ENCODE measurements at places on chromosomes 4 and X.

- H3K36me3 ChIP-seq: no peaks in the 10 kb centered on the region
- peak overlapping the region; percentile 49 for H3K4me3 ChIP-seq
Measured at GRCh38 chr4:147682755-147683154, 1.2 kb downstream of the PRMT9 start.

GRCh38 chr4:179625406-179625805 lies 2183.2 kb upstream of the AGA start:
- H3K4me3 ChIP-seq: no peak overlapping the region
- no peak for DNase-seq
- H3K27ac ChIP-seq: peak overlapping the region; percentile 74
- H3K36me3 ChIP-seq: no peaks in the 10 kb centered on the region
- peaks cover 17% of the 10 kb centered on the region for H3K4me1 ChIP-seq

DNA sequence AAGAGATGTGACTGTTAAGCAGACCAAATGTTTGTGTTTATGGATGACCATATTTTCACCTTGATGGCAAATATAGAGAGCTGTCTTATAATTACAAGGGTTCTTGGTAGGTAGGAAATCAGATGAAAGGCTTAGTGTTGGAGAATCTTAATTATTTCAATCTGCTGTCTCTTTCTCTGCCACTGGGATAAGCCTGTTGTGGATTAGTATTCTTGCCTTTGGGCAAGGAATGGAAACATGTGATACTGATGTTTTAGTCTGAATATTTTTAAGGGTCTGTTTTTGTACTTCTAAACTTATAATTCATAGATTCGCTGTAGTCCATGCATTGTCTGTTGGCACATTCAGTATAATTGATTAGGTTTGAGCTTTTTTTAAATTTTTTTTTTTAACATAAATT lies 23.7 kb upstream of the NUDT6 start:
- H3K36me3 ChIP-seq: peaks cover 39% of the 10 kb centered on the region
- H3K4me3 ChIP-seq: no peak overlapping the region
- no peak for DNase-seq
- no peaks in the 10 kb centered on the region for H3K4me1 ChIP-seq
- H3K27me3 ChIP-seq: no peaks in the 10 kb centered on the region

DNA sequence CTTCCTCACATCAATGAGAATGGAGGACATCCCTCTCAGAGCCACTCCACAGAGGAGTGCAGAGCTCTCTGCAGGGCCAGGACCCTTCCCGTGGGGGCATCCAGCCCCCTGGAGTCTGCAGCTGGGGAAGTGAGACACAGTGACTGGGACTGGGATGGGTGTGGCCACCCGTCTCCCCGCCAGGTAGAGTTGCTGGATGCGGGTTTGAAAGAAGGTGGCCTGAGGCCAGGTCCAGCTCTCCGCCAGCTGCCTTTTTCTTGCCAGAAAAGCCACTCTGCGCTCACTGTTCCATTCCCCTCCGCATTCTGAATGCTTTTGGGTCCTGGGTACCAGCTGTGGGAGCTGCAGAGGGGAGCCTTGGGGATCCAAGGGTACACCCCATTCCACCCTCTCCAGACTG lies 82.6 kb downstream of the ABLIM2 start:
- no peak overlapping the region for H3K27ac ChIP-seq
- DNase-seq: peak; percentile 41
- no peaks in the 10 kb centered on the region for H3K4me1 ChIP-seq
- peaks cover 27% of the 10 kb centered on the region for H3K27me3 ChIP-seq

DNA sequence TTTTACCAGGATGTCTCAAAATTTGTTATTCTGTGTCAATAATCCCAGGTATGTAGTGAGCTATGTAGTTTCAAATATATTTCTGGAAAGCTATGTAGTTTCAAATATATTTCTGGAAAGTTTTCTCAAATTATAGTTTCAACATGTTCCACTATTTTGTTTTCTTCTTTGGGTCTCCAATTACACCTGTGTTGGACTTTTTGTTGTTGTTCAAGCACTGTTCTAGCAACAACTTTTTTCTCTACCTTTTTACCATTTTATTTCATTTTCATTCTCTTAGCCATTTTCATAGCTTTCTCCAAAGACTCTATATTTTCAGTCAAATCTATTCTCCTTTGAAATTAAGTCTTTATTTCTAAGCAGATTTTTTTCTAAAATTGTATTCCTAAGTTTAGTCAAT lies 88.4 kb downstream of the LCORL start:
- no peak for DNase-seq
- H3K36me3 ChIP-seq: no peaks in the 10 kb centered on the region
- no peaks in the 10 kb centered on the region for H3K27me3 ChIP-seq
- no peak overlapping the region for H3K27ac ChIP-seq
- peaks cover 8% of the 10 kb centered on the region for H3K4me1 ChIP-seq
- H3K4me3 ChIP-seq: no peak overlapping the region

- no peak for DNase-seq
- no peak overlapping the region for H3K27ac ChIP-seq
- no peak overlapping the region for H3K4me3 ChIP-seq
- H3K27me3 ChIP-seq: no peaks in the 10 kb centered on the region
- H3K36me3 ChIP-seq: no peaks in the 10 kb centered on the region
- H3K4me1 ChIP-seq: peaks cover 17% of the 10 kb centered on the region
Measured at GRCh38 chr4:17024425-17024824, 126.0 kb upstream of the LDB2 start.

GRCh38 chrX:68462653-68463052 lies 29.4 kb upstream of the OPHN1 start:
- H3K27me3 ChIP-seq: no peaks in the 10 kb centered on the region
- H3K36me3 ChIP-seq: no peaks in the 10 kb centered on the region
- H3K4me3 ChIP-seq: no peak overlapping the region
- DNase-seq: no peak
- H3K27ac ChIP-seq: no peak overlapping the region

DNA sequence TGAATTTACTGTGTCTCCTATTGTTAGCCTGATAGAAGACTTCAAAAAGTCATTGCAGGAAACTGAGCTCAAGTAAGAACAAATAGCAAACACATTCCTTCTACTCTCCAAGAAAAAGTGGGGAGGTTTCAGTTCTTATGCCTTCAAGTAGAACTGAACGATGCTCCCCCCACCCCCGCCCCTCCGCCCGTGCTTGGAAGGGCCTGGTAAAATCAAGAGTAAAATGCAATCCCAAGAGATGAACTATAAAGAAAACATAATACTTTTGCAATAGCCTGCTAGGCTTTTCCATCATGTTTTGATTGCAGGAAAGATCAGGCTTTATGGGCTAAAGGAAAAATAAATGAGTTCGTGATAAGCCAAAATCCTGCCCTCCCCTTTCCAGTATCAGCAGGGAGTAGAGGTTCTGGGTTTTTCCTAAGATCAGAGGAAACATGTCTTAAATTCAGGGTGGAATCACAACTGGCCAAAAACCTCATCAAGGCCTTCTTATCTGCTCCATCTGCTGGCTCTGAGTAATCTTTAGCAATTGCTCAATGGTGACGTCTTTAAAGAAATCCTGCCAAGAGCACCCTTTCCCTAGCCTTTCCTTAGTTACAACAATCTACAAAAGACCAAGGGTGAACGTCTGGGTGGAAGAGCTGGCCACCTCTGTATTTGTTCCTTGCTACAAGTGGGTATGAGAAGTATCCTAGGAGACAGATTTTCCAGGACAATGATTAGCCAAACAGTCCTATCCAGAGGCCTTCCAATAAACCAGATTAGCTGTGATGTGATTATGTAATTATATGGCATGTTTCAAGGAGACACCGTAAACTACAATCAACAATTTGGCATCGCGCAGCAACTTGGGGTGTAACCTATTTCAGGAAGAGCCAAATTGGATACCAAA lies 66.3 kb upstream of the FAM9C start:
- no peak overlapping the region for H3K4me3 ChIP-seq
- DNase-seq: no peak
- no peaks in the 10 kb centered on the region for H3K36me3 ChIP-seq
- H3K27ac ChIP-seq: peak overlapping the region; percentile 44
- no peaks in the 10 kb centered on the region for H3K27me3 ChIP-seq
- peaks cover 11% of the 10 kb centered on the region for H3K4me1 ChIP-seq

- H3K27ac ChIP-seq: no peak overlapping the region
- H3K36me3 ChIP-seq: no peaks in the 10 kb centered on the region
- H3K4me1 ChIP-seq: no peaks in the 10 kb centered on the region
- no peak for DNase-seq
Measured at GRCh38 chrX:32530802-32531403, 680.4 kb downstream of the DMD start.

GRCh38 chrX:13131396-13132137 lies 87.1 kb upstream of the FAM9C start:
- H3K27ac ChIP-seq: no peak overlapping the region
- no peaks in the 10 kb centered on the region for H3K4me1 ChIP-seq
- H3K27me3 ChIP-seq: no peaks in the 10 kb centered on the region
- DNase-seq: no peak
- H3K36me3 ChIP-seq: no peaks in the 10 kb centered on the region
- H3K4me3 ChIP-seq: no peak overlapping the region

DNA sequence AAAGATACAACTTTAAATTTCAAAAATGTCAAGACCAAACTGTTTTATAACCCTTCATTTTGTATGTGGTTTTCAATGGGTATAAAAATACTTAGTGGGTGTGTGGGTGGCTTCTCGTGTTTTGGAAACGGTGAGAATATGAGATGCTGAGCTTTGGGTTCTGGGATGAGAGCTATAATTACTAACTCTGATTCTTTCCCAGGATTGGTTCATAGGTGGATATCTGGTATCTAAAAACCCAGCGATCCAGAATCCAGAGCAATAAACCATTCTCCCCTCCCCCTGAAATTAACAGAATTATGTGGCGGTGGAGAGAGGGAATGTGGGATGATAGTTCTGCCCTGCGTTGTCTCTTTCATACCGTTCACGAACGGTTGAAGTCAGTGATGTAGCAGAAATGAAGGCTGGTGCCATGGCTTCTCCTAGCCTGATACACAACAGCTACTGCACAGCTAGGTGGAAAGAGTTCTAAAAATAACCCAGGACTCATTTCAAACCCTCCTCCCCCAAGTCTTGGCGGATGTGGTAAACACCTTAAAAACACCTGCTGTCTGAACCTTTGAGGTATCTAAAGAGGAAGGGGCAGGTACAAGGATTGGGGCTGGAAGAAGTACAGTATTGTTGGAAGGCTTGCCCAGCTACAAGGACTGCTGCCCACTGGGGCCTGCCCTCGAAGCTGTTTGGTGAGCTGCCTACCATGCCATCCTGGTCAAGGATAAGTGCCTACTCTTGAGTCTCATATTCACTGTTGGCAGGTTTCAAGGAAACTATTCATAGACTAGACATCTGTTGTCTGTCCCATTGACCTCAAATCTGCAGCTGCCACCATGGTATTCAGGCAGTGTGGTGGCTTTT lies 44.5 kb downstream of the SEPTIN11 start:
- H3K4me3 ChIP-seq: no peak overlapping the region
- H3K4me1 ChIP-seq: no peaks in the 10 kb centered on the region
- no peaks in the 10 kb centered on the region for H3K27me3 ChIP-seq
- H3K36me3 ChIP-seq: peaks cover 6% of the 10 kb centered on the region
- DNase-seq: no peak

- H3K4me3 ChIP-seq: no peak overlapping the region
- no peaks in the 10 kb centered on the region for H3K27me3 ChIP-seq
- H3K4me1 ChIP-seq: peaks cover 7% of the 10 kb centered on the region
- H3K36me3 ChIP-seq: no peaks in the 10 kb centered on the region
Measured at GRCh38 chrX:134526399-134526798, 66.4 kb downstream of the HPRT1 start.

DNA sequence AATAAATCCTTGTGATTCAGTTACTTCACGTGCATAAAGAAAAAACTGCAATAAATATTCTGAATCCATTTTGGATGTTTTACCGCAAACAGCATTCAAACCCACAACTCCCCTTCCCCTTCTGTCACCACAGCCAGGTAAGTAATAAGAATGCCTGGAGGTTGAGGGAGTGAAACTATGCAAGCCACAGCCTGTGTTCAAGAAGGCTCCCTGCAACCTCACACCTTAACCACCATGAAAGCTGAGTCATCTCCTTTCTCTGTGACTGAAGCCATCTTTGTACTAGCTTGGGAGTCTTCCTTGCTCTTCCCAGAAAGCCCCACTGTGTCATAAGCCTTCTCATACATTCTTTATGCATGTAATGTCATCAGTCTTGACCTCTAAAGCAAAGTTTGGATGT lies 297.0 kb upstream of the PUDP start:
- peaks cover 25% of the 10 kb centered on the region for H3K4me1 ChIP-seq
- H3K27me3 ChIP-seq: no peaks in the 10 kb centered on the region

- peak overlapping the region; percentile 22 for H3K4me3 ChIP-seq
- no peak for DNase-seq
- H3K27ac ChIP-seq: no peak overlapping the region
- H3K27me3 ChIP-seq: peaks cover 5% of the 10 kb centered on the region
- no peaks in the 10 kb centered on the region for H3K4me1 ChIP-seq
Measured at GRCh38 chrX:70444946-70445656, 466 bp downstream of the DLG3 start.

- no peak overlapping the region for H3K4me3 ChIP-seq
- DNase-seq: no peak
- peaks cover 47% of the 10 kb centered on the region for H3K4me1 ChIP-seq
- H3K27me3 ChIP-seq: no peaks in the 10 kb centered on the region
Measured at GRCh38 chr4:8202108-8203051, 3.3 kb downstream of the SH3TC1 start.

- H3K27me3 ChIP-seq: no peaks in the 10 kb centered on the region
- H3K27ac ChIP-seq: no peak overlapping the region
- H3K4me3 ChIP-seq: no peak overlapping the region
- no peaks in the 10 kb centered on the region for H3K36me3 ChIP-seq
Measured at GRCh38 chr4:155807021-155807420, 48.2 kb downstream of the GUCY1B1 start.

- no peak overlapping the region for H3K4me3 ChIP-seq
- no peaks in the 10 kb centered on the region for H3K36me3 ChIP-seq
- no peaks in the 10 kb centered on the region for H3K27me3 ChIP-seq
Measured at GRCh38 chr4:155722816-155723499, 35.9 kb upstream of the GUCY1B1 start.

- H3K27ac ChIP-seq: peak overlapping the region; percentile 66
- no peaks in the 10 kb centered on the region for H3K27me3 ChIP-seq
- H3K4me3 ChIP-seq: no peak overlapping the region
- peaks cover 19% of the 10 kb centered on the region for H3K4me1 ChIP-seq
- H3K36me3 ChIP-seq: peaks cover 7% of the 10 kb centered on the region
Measured at GRCh38 chr4:185307136-185307950, 88.4 kb downstream of the LRP2BP start.

- H3K27me3 ChIP-seq: no peaks in the 10 kb centered on the region
- H3K36me3 ChIP-seq: no peaks in the 10 kb centered on the region
- no peak overlapping the region for H3K27ac ChIP-seq
- no peaks in the 10 kb centered on the region for H3K4me1 ChIP-seq
- H3K4me3 ChIP-seq: no peak overlapping the region
Measured at GRCh38 chrX:19403696-19404095, 60.0 kb downstream of the PDHA1 start.

GRCh38 chrX:47584714-47585113 lies 2.5 kb downstream of the TIMP1 start:
- peaks cover 9% of the 10 kb centered on the region for H3K36me3 ChIP-seq
- no peak overlapping the region for H3K27ac ChIP-seq
- DNase-seq: no peak

- H3K4me3 ChIP-seq: no peak overlapping the region
- DNase-seq: no peak
- no peaks in the 10 kb centered on the region for H3K36me3 ChIP-seq
- no peaks in the 10 kb centered on the region for H3K4me1 ChIP-seq
Measured at GRCh38 chr4:120085705-120086104, 19.1 kb upstream of the MAD2L1 start.
